Vagina (tissue), 2 donors: ENCODE measurements at places on chromosomes 1 and 21. TPM values are rescaled to one million over a fixed set of nuclear protein-coding genes. Genes with fewer than 3 reads are reported as not detected.

GRCh38 chr1:30822966-30823581, 65.5 kb upstream of the LAPTM5 start:
- no peak for DNase-seq

- DNase-seq = no peak
These were observed 14.1 kb upstream of the DEGS1 start for GRCh38 chr1:224168859-224169380.

GRCh38 chr1:20366463-20367115, 75.9 kb downstream of the VWA5B1 start:
- DNase-seq = no peak

GRCh38 chr1:237864338-237865244, 26.1 kb downstream of the ZP4 start:
- DNase-seq = no peak

DNA sequence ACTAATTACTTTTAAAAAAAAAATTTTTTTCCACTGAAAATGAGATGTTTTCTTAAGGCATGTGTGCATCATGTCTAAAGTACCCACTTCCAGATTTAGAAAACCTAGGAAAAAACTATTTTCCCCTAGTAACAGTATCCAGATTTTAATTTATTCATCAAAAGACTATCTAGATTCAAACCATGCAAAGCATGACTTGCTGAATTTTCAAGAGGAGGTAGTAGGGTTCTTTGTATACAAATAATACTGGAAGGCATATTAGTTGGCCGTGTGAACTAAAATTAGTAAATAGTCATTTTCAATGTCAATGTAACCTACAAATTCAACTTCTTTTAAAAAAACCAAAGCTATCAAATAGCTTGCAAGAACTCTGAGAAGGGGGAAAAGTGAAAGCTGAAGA, 189.5 kb downstream of the CLEC20A start:
- DNase-seq = no peak

GRCh38 chr1:91189096-91189495, 167.3 kb upstream of the ZNF644 start:
- no peak for DNase-seq

PRDM16 gene
- total RNA-seq = 3.9 TPM
